ENCODE measurements at places on chromosomes 16 and 17.

- DNase-seq, result no peak
Measured at GRCh38 chr17:66695098-66695497, 139.8 kb upstream of the CACNG5 start.

GRCh38 chr17:66752411-66752810, 82.5 kb upstream of the CACNG5 start:
- no peak for DNase-seq

GRCh38 chr17:28086519-28086918, 44.0 kb downstream of the NLK start:
- no peak for DNase-seq

DNA sequence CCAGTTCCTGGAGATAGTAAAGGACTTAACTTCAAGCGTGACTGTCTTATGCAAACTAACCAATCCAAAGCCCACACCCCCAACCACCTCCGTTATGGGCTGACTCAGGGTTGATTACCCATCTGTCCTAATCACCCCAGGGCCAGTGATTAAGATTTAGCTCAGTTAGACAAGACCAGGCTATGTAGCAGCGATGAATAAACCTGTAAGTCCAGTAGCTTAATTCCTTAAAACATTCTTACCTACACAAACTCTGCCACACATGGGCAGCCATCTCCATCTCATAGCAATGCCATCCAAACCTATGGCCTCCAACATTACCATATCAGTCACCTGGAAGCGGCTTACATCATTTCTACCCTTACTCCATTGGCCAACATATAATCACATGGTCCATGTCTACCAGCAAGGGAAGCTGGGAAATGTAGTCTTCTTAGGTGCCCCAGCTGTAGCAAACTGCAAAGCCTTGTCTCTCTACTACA, 266.7 kb downstream of the SHISA9 start:
- DNase-seq, result no peak

- no peak for DNase-seq
Measured at GRCh38 chr16:11164482-11165270, 91.3 kb downstream of the SOCS1 start.

DNA sequence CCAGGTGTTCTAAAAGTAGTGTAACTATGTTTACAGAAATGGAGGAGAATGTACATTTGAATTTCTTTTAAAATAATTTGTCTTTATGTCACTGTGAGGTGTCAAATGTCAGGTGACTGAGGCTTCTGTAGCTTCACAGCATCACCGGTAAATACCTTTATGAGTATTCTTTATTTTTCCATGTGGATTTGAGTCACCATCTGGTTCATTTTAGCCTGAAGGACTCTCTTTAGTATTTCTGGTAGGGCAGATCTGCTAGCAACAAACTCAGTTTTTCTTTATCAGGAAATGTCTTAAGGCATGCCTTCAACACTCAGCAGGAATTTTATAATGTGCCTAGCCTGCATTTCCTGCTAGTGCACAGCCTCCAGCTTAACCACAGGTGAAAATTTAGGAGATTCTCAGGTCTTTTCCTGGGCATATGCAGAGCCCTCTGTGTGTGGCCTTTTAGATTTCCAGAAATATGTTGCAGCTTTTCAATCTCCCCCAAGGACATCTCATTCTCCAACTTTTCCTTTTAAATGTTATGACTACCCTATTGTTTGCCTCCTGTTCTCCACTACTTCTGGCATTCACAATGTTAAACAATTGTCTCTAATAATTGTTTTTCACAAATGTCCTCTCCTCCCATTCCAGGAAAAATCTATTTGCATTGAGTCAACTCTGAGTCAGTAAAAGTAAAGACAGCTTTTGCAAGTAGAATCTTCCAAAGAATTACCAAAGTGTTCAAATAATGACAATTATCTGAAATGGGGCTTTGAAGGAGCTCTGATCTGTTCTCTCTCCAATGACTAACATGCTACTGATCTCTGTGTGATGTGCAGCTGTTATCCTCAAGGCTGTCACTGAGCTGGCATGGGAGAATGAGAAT, 239.4 kb upstream of the CPHXL start:
- DNase-seq, result no peak

DNA sequence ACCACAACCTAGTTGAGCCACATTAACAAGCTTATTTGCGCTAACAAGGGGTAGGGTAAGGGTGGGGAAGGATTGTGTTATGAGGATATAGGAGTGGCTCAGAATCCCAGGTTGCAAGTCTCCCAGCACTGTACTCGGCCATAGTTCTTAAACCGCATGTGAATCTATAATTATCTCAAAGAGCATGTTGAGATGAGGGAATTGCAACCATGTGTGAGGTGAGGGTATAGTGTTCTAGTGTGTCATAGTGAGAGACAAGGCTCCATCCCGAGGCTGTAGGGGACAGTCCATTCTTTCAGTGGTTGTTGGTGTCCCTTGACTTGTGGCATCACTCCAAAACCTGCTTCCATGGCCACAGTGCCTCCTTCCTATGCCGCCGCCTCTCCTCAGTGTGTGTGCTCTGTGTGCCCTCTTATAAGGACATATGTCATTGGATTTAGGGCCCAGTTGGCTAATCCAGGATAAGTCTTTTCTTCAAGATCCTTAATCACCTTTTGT, 22.7 kb upstream of the ATP5MC1 start:
- no peak for DNase-seq

- DNase-seq, result no peak
Measured at GRCh38 chr17:38798614-38799500, 499 bp downstream of the PIP4K2B start.

DNA sequence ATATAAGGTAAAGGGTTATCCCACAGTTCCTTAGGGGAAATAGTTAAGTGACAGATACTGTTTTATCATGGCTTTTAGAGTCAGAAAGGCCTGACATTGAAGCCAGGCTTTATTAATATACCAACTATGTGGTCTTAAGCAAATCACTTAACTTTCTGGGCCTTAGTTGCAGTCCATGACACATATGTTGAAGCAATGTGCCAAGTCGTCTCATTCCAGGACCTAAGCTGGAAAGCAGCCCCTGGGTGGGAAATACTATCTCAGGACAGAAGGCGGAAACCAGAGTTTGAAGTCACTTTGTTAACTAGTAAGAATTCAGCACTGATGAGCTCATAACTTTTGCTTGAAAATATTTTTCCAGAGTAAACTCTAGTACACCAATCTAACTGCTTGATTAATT, 80.0 kb downstream of the USP32 start:
- DNase-seq, result no peak

GRCh38 chr17:43529947-43530287, 16.2 kb downstream of the ETV4 start:
- no peak for DNase-seq

DNA sequence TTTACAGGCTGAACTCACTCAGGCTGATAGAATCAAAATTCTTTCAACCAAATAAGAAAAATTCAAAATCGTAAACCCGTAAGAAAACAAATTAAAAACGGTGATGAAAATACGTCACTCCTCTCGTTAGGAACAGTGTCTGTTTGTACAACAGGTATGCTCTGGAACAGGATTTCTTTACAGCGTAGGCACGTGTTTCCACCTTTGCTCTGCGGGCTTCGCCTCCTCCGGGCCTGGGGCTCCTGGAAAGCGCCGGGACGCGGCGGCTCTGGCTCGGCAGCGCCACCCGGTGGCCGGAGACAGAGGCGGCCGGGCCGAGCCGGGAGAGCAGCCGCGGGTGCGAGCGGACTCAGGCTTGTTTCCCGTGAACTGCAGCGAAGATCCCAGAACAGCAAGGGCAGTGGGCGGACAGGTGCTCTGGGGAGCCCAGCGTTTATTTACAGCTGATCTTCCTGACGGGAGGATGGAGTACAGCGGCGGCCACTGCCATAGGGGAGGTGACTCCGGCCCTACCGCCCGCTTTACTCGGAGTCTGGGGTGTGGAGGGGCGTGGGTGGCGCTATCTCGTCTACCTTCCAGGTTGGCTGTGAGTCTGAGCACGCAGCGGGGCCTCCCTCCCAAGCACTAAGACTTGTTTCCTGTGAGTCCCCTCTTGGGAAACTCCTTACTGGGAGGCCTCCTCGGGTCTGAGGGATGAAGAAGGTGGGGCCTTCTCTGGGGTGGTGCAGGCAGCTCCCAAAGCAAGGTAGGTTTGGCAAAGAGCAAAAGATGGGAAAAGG, 40.5 kb upstream of the ATP2A3 start:
- DNase-seq, result no peak

DNA sequence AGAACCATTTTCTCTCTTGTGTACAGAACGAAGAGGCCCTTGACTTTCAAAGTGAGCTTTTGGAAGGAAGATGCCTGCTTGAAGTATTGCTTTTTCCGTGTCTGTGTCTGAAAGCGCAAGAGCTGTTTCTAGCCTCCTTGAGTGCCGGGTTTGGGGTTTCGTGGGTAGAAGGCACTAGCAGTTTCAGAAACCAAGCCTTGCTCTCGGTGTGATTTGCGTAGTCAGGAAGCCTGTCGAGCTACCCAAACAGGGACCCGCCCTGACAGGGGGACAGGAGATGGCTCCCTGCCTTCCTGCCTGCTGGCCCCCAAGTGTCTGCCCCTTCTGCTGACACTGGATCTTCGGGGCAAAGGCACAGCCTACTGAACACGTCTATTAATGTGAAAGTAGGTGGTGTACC, 322.0 kb downstream of the MAF start:
- DNase-seq, result no peak

- DNase-seq, result no peak
Measured at GRCh38 chr16:88049561-88050545, 98.6 kb downstream of the BANP start.

- DNase-seq, result no peak
Measured at GRCh38 chr16:19840524-19841110, 44.0 kb downstream of the GPRC5B start.

DNA sequence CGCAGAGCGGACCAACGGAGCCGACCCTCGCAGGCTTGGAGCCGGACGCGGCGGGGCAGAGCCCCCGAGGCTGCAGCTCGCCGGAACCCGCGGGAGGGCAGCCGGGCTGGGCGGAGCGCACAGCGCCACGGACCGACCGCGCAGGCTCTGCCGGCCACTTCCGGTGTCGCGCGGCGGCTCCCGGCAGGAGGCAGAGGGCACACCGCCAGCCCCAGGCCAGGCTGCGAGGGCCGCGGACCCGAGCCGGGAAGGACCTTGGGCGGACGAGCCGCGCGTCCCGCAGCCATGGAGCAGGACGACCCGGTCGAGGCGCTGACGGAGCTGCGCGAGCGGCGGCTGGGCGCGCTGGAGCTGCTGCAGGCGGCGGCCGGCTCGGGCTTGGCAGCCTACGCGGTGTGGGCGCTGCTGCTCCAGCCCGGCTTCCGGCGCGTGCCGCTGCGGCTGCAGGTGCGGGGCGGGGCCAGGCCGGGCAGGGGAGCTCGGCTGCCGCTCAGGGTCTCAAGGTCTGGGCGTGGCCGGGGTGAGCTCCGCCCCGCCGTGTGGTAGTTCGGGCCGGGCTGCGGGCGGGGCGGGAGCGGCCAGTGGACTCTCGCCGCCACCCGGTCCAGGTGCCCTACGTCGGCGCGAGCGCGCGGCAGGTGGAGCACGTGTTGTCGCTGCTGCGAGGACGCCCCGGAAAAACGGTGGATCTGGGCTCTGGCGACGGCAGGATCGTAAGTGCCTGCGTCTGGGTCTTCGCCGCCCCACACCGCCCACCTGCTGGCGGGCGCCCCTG, at the start of gene ANTKMT:
TSS of gene ANTKMT (plus strand) at position 157 of the 775 bp plus-strand sequence. CDS start at position 286, 129 bp downstream.
- DNase-seq, result no peak

DNA sequence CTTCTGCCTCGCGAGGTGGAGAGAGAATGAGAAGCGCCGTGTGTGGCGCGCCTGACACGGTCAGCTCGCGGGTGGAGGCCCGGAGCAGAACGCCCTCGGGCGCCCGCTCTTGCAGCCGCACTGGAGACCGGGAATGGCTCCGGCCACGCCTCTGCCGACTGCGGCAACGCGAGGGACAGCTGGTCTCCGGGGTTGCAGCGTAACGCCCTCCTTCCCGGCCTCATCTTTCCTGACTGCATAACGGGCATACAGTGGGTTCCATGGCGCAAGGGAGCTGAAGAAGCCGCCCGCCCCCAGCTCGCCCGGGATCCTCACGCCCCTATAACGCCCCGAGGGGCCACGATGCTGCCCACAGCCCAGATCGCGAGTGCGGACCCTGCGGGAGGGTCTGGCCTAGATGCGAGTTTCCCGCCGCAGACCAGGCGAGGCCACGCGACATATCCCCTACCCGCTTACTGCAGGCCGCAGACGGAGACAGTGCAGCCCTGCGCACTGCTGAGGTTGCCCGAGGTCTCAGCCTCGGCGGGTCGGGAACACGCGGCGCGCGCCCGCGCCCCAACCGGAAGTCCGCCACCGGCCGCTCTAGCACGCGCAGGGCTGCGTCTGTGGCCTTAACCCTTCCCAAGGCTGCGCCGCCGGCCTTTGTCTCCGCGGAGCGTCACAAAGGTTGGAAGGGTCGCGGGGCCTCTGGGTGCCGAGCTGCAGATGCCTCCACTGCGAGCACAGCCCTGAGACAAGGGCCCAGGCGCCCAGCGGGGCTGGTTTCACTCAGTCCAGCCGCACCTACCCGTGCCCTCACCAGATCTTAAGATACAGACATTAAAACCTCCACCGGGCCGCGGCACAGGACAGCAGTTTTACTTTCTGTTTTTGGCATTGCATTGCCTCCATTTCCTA, 18.8 kb downstream of the BCL7C start:
- peak; percentile 65 for DNase-seq

GRCh38 chr16:89536886-89537548, 23.5 kb upstream of the RPL13 start:
- DNase-seq, result no peak

DNA sequence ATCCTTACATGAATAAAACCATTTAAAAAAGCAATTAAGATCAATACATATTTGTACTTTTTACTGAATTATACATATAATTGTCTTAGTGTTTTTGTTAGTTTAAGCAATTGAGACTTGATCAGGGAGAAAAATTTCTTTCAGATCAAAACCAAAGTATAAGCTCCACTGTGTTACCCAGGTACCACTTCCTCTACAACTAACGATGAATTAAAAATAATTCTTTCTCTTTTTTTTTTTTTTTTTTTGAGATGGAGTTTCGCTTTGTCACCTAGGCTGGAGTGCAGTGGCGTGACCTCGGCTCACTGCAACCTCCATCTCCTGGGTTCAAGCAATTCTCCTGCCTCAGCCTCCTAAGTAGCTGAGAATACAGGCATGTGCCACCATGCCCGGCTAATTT, 6.8 kb downstream of the FBXO47 start:
- no peak for DNase-seq

- no peak for DNase-seq
Measured at GRCh38 chr17:78044280-78044835, 84.2 kb downstream of the TMC6 start.

GRCh38 chr17:72565006-72565405, 444.2 kb downstream of the SOX9 start:
- DNase-seq, result no peak
